ENCODE measurements at places on chromosomes 5 and 9.

- DNase-seq = no peak
Observed at GRCh38 chr5:87732875-87733768, 320.4 kb upstream of the CCNH start.

- DNase-seq = no peak
Observed at GRCh38 chr5:72849546-72849945, 33.1 kb downstream of the TNPO1 start.

DNA sequence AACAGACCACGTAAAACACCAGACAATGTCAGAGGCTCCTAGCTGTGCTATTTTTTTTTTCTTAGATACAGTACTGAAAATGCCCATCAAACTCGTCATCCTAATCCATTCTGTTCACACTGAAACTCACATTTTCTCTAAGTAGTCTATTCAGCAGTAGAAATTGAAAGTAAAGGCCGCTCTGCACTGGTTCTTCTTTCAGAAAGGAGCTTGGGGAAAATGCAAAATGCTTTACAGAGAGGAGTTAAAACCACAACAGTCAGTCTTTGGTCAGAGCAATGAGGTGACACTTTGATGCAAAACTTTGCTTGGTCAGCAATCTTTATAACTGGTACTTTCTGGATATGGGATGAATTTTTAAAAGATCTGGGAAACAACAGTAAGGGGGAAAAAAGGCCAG is 43.8 kb upstream of the SUSD1 start:
- DNase-seq = no peak

DNA sequence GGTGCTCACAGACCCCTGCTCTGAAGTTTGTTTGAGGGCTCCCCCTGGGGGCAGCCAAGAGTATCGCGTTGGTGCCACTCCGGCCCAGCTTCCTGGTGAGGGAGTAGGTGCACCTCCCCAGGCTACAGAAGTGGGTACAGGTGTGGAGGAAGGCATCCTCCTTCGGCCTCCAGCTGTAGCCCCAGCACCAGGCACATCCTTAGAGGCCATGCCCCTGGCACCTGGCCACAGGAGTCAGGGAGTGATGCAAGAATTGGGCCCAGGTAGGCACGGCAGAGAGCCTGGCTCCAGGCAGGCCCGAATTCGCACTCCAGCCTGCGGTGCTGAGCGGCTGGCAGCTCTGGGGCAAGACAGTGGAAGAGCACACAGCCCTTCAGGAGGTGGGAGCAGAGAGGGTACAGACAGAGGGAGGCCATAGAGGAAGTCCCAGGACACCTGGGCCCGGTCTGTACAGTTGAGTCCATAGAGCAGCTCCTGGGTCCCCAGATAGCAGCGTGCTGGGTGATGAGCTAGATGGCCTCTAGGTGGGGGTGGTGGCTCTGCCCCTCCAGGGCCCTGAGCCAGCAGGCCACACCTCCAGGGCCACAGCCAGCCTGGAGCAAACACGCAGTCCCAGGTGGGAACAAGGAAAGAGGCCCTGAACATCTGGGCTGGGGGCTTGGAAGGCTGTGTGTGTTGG is 2.4 kb downstream of the SAPCD2 start:
- DNase-seq = no peak

DNA sequence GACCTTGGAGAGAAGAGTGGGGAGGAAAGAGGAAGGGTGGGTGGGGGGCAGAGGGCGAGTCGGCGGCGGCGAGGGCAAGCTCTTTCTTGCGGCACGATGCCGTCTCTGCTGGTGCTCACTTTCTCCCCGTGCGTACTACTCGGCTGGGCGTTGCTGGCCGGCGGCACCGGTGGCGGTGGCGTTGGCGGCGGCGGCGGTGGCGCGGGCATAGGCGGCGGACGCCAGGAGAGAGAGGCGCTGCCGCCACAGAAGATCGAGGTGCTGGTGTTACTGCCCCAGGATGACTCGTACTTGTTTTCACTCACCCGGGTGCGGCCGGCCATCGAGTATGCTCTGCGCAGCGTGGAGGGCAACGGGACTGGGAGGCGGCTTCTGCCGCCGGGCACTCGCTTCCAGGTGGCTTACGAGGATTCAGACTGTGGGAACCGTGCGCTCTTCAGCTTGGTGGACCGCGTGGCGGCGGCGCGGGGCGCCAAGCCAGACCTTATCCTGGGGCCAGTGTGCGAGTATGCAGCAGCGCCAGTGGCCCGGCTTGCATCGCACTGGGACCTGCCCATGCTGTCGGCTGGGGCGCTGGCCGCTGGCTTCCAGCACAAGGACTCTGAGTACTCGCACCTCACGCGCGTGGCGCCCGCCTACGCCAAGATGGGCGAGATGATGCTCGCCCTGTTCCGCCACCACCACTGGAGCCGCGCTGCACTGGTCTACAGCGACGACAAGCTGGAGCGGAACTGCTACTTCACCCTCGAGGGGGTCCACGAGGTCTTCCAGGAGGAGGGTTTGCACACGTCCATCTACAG is 760 bp downstream of the NPR3 start:
- DNase-seq = no peak

GRCh38 chr5:138981131-138981530 is 106.0 kb upstream of the LRRTM2 start:
- DNase-seq = no peak

GRCh38 chr9:117718085-117718484 is 13.9 kb downstream of the TLR4 start:
- no peak for DNase-seq

DNA sequence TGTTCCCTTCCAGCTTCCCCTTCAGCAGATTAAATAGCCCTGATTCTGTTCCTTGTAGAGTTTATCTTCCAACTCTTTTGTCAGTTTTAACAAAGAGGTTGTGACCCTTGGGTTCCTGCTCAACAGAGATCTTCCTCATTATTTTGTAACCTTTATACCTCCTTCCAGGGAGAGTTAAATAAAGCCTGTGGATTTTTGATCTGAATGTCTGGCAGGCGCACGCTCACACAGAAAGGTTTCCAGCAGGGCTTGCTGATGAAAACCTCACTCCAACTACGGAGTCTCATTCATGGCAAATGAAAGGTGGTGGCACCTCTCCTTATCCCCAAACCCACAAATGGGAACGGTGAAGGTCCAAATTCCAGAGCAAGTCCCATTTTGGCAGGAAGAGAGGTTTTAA is 129.0 kb downstream of the SREK1 start:
- DNase-seq = no peak

- DNase-seq = no peak
Observed at GRCh38 chr5:172402531-172403188, 51.7 kb downstream of the SH3PXD2B start.

- no peak for DNase-seq
Observed at GRCh38 chr5:173534031-173534430, 82.4 kb downstream of the BOD1 start.

DNA sequence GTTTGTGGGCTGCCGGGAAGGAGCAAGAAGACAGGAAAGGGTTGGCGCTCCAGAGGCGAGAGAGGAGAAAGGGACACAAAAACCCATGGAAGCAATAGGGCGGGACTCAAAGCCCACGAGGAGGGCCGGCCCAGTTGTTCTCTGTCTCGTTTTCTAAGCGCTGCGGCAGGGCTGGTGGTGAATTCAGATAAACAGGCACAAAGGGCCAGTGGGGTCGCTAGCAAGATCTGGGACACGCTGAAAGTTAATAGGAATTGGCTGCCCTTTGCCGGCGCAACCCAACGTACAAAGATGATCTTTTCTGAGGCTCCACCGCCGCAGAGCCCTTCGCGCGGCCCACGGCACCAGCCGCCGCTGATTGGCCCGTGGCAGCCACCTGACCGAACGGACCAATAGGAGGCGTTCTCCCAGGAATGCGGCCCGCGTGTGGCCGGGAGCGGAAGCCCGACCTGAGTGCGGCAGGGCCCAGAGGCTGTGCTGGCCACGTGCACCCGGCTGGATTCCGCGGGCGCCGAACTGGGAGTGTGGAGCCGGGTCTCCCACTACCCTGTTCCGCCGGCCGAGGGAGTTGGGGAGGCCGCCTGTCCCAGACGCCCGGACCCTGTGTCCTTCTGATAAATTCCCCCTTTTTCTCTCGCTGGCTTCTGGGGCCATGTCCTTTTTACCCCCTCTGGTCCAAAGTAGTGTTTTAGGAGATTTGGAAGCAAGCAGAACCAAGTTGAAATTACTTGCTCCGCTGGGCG is 16.8 kb upstream of the NSD1 start:
- DNase-seq = no peak

GRCh38 chr5:10538789-10539686 is 24.8 kb upstream of the ANKRD33B start:
- DNase-seq = no peak

- DNase-seq = no peak
Observed at GRCh38 chr5:171419688-171420430, 412 bp downstream of the FGF18 start.

DNA sequence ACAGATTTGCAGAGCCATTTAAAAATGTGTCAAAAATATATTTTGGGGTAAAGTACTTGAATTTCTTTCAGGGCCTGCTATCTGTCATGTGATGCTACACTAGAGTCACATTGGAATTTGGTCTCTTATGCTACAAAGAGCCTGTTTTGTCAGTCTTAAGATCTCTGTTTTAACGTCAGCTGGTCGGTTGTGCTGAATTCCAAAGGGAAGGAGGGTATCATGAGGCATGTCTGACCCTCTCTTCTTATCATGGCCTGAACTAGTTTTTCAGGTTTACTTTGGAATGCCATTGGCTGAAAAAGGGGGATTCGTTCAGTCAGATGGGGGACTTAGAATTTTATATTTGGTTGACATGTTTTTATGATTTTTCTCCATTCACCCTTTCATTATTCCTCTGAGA is 290.6 kb downstream of the CD180 start:
- DNase-seq = no peak

DNA sequence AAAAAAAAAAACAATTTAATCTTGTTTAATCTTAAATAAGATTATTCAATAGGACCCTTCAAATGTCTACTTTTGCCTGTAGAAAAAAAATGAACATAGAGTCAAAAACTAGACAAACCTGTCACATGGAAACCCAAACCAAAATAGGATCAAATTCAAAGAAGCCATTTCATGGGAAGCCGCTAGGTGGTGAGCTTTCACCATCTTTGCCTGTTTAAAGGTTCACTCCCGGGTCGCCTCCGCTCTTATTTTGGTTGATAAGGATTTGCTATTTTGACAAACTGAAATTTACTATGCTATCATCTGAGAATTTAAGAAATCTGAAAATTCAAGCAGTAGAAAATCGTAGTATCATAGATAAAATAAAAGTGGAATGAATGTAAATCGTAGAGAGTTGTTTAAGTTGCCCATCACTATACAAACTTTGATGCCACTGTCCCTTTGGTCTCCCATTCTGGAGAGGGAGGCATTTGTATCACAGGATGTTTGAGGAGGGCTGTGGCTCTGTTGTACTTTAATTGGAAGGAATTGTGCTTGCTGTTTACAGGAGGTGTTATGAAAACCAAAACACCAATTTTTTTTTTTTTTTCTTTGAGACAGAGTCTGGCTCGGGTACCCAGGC is 43.5 kb upstream of the DNAH5 start:
- DNase-seq = no peak

DNA sequence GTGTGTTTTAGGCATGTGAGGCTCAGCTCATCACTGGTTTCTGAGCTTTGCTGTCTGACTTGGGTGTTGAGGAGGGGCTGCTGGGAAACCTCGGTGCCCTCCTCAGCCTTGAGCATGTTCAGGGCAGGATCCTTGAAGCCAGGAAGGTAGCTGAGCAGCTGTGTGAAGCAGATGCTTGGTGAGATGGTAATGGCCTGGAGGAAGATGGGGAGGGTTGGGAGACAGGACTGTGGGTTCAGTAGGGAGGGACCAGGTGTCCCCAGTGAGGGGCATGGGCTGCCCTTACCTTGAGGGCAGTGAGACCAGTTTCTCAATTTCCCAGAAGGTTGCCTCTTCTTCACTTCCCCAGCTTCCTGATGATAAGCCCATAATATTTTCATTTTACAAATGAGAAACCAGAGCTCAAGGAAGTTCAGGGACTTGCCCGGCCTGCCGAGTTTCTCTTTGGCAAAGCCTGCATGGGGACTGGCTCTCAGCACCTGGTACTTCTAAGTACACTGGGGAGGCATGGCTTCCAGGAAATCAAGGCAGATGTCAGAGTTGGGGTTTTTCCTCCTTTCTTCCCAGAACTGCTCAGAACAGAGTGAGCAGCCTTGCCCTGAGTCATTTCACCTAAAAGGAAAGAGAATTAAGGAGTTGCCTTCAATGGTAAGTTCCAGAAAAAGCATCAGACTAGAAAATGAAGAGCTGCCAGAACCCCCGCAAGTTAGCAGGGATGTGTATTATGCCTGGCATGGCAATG is 225.7 kb downstream of the MAST4 start:
- no peak for DNase-seq

DNA sequence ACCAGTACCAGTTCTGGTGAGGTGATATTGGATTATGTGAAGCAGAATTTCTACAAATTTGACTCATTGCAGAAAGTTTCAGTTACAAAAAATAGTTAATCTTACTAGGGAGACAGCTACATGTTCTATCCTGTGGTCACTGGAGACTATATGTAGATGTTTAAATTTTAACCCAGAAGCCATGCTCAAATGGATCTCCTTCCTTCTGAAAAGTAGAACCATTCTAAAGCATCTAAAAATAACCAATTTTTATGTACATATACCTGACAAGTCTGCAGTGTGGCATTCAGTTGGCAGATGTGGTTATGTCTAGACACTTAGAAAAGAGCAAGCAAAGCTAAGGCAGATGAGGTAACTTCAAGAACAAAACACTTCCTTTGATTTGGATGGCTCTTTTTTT is 65.5 kb upstream of the POU4F3 start:
- DNase-seq = no peak

GRCh38 chr9:135790850-135791249 is 88.9 kb downstream of the KCNT1 start:
- no peak for DNase-seq

DNA sequence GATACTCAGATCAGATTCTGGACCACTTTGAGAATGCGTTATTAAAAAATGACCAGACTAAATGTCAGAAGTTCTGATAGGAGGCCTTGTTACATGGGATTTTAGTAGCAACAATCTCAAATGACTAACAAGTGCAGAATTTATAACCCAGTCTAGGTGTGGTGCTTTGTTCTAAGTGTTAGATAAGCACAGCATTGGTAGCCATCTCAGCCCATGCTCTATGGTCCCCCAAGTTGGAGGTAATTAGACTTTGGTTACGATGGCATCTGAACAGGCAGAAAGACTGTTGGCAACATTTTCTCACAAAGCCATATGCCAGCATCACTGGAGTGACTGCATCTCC is 140.4 kb upstream of the RPS23 start:
- no peak for DNase-seq

- DNase-seq = no peak
Observed at GRCh38 chr5:59051951-59052350, 469.1 kb downstream of the RAB3C start.

DNA sequence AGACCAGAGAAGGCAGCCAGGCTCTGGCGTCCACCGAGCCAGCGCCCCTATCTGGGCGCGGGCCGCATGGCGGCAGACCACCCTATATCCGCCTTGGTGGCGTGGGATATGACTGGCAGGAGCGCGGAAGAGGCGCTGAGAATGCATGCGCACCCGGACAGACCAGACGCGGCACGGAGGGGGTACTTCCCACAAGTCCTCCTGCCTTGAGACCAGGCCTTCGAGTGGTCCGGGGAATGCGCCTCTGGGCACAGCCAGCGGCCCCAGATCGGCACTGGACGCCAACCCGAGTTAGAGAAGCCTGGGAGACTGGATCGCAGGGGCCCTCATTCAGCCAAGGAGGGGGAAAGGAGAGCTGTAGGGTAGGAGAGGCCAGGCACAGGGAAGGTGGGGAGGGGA is 2.5 kb upstream of the LMX1B start:
- DNase-seq = no peak

Data from esophagus squamous epithelium (tissue), 5 donors.